ENCODE measurements at places on chromosomes 1 and 21. TPM values are rescaled to one million over a fixed set of nuclear protein-coding genes. Genes with fewer than 3 reads are reported as not detected.

The BRDT gene
- 0.32 TPM for polyA plus RNA-seq

The CLDN17 gene
- polyA plus RNA-seq = not detected

The STPG1 gene
- 11.0 TPM for polyA plus RNA-seq

The TENT5C gene
- polyA plus RNA-seq = 2.3 TPM

The SRGAP2 gene
- 84.8 TPM for polyA plus RNA-seq

The AADACL4 gene
- not detected for polyA plus RNA-seq

The LY9 gene
- polyA plus RNA-seq = 0.15 TPM

The VPS72 gene
- polyA plus RNA-seq = 91.6 TPM

The LENEP gene
- polyA plus RNA-seq = 0.39 TPM

The DISP3 gene
- 28.5 TPM for polyA plus RNA-seq
